Fibroblast of upper back skin (primary cell): ENCODE measurements at places on chromosomes 4 and X.

- DNase-seq: no peak
Measured at GRCh38 chr4:75708218-75708691, 16.1 kb upstream of the USO1 start.

DNA sequence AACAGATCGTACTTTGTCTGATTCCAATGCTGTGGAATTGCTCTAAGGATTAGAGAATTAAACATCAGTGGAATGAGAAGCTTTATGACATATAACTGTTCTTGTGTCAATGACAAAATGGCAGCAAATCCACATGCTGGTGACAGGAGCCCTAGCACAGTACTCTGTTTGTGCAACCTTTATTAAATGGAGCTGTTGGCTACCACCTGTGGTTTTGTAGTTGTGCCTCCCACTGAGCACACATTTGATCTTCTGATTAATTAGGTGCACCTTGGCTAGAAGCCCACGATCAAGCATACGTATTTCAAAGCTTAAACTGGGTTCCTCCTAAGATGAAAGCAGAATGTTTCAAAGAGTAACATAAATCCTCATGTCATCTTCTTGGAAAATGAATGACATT, 394.0 kb upstream of the IGFBP7 start:
- DNase-seq: no peak

GRCh38 chr4:144208074-144208473, 67.6 kb upstream of the GYPA start:
- DNase-seq: no peak

DNA sequence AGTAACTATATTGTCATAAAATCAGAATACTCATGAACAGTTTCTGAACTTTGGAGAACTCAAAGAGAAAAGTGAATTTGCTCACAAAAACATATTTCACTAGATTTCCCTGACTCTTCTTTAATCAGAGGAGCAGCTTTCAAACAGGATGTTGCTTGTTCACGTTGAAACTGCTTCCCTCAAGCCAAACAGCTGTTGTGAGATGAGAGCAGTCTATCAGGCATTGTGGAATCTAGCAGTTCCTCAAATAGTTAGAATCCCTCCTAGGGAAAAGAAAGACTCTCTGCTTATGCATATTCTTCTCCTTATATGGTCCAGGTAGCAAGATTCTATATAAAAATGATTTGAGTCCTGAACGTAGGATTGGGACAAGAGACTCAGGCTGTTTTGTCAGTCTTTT, 1012.1 kb downstream of the FAM133A start:
- DNase-seq: no peak

DNA sequence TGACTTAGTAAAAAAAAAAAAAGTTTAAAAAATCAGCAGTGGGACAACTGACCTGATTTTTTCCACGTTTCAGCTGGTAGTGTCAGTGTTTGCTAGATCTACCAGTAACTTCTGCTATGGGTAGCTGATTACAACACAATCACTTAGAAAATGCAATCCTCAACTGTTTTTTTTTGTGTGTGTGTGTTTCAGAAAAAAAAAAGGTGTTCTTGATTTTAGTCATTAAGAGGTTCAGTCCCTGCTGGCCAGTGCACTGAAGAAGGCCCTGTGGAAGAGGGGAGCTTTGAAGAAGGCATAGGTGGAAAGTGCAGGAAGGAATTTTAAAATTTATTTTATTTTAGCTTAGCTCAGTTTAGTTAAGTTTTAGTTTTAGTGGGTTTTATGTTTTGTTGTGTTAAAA, 46.9 kb downstream of the SH2D1A start:
- no peak for DNase-seq

GRCh38 chr4:142817442-142817841, 28.7 kb downstream of the INPP4B start:
- DNase-seq: peak; percentile 94

GRCh38 chr4:104693601-104694201, 199.0 kb upstream of the CXXC4 start:
- DNase-seq: no peak

- peak; percentile 88 for DNase-seq
Measured at GRCh38 chr4:152983774-152984411, 47.8 kb downstream of the FHDC1 start.

DNA sequence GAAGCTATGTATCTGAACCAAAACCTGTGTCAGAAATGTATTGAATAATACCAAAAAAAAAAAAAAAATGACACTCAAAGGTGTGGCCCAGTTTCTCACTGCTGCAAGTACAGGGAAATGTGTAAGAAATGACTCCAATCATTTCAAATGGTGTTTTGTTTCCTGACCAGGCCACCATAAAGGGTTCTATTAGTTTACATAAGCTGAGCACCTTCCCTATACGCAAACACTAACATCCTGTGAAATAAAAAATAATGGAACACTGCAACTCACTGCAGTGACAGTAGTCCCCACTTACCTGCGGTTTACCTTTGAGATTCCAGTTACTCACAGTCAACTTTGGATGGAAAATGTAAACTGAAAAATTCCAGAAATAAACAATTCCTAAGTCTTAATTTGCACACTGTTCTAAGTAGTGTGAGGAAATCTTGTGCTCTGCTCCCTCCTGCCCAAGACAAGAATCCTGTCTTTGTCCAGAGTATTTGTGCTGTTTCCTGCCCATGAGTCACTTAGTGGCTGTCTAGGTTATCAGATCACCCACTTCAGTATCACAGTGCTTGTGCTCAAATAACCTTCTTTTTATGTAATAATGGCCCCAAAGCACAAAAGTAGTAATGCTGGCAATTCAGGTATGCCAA, 265.3 kb downstream of the RCHY1 start:
- no peak for DNase-seq

- no peak for DNase-seq
Measured at GRCh38 chrX:10048076-10048475, 80.9 kb downstream of the CLDN34 start.

DNA sequence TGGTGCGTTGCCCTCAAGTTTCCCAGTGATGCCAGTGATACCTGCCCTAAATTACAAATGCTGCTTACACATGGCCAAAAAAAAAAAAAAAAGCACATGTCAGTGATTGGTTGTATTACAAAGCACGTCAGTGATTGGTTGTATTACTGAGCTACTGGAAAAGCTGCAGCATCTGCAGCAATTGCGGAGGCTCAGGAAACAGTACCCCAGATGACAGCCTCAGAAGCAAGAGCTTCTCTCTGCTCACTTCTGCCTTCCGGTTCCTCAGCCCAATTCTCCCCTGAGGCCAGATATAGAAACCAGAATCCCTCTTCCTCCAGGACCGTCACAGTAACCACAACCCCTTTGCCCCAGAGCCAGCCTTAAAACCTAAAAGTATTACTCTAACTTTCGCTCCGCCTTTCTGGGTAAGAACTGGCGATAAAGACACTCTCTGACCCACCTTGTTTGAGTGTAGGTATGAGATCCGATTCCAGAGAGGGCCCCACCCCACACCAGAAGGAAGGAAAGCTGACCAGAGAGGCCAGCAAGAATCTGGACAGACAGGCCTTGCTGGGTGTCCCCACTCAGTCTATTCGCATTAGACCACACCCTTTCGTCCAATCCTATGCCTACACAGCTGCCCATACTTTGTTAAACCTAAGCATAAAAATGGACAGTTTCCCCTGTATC, 85.0 kb upstream of the SORBS2 start:
- DNase-seq: no peak

DNA sequence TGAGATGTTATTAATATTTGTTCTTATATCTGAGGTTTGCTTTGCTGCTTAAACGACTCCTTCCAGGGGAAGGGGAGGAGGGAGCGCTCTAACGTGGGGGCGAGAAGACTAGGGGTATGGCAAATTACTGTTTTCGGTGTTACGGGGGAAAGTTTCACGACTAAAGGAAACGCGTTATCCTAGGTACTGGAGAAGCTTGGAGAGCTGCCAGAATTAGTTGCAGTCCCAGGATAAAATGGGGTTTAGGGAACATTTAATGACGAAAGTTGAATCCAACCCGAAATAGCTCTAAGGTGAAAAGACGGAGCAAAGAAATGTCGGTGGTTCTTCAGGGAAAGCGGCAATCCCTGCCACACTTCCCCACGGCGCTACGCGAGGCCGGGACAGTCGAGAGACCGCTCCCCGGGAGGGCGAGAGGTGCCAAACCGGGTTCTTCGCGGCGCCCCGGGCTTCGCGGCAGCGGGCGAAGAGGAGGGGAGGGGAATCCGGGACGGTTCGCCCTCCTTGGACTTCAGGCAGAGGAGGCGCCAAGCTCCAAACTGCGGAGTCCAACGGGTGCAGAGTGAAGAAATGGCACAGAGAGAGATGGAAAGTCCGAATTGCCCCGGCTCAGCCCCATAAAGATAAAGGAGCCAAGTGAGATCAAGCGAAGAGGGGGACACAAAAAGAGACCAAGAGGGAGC, 724 bp downstream of the THOC2 start:
- DNase-seq: no peak

GRCh38 chrX:111035256-111035655, 60.7 kb upstream of the PAK3 start:
- DNase-seq: no peak

- no peak for DNase-seq
Measured at GRCh38 chrX:53227224-53227765, 2.3 kb upstream of the KDM5C start.

DNA sequence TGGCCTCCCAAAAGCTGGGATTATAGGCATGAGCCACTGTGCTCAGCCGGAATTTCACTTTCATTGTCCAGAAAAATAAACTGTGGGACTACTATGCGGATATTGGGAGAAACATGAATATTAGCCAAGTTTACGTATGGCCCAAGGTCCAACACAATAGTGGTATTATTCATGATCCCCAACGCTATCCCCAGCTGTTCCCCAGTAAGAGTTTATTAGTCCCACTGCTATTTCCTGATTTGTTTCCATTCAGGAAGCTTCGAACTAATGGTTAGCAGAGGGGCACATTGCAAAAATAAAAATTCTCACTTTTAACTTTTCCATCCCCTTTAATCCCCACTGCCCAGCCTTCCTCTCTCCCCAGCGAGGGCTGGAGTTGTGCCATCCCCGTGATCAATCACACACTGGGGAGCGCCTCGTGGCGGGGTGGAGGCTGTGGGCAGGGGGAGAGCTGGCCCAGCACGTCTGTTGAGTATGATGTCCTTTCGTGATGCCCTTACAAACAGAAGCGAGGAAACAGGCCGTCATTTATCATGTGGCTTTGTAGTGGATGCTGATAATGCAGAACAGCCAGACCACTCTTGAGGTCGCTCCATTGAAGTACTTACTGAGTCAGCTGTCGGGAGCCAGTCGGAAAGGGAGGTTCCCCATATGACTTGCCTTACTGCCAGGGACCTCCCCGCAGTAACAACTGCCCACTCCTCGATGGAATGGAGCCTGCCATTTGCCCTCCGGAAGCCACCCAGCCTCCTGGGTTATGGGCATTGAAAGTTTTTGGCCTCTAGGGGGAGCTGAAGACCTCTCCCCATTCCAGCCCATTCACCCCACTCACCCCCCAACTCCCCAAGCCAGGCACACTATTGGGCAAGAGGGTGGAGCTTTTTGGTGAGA, 117.0 kb downstream of the KDR start:
- DNase-seq: no peak

DNA sequence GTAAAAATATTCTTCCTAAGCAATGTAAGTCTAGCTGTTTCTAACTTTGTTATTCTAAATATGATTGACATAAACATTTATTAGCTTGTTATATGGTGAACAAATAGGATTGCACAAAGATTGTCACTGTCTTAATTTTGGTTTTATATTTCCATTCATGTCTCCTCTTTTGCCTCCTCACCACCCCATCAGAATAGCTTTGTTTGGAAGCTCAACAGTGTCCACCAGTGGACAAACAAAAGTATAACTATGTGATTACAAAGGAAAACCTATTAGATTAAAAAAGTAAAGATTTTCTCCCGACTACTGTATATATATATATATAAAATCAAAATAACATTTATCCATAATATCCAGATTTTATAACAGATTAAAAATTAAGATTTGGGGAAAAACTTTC, 468.2 kb downstream of the ZIC3 start:
- DNase-seq: no peak

DNA sequence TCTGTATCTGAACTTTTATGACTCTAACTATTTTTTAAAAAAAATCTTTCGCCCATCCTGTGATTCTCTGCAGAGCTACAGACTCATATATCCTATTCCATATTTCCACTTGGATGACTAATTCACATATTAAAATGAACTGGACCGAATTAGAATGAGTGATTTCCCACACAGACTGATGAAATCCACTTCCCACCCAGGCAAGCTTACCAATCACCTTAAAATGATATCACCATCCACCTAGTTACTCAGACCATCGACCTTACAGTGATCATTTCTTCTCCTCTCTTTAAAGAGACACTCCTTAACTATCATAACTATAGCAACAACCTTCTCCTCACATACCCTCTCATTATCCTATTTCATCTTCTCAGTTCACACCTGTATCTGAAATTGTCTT, 34.1 kb upstream of the GUCY1B1 start:
- peak; percentile 63 for DNase-seq

DNA sequence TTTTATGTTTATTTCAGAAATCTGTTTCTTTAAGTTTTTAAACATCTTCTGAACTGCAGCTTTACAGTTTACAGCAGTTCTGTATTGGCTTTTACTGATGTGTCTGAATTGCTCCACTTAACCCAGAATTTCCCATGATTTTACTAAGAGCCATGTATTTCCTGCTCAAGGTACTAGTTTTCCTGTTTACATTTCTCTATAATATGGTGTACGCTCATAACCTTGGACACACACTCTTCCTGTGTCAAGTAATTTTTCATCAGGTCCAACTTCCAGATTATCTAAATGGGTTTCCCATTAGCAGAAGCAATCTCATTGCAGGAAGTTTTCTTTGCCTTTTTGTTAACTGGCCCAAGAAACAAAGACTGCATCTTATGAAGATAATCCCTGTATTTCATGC, 12.3 kb downstream of the ELF2 start:
- DNase-seq: no peak

- no peak for DNase-seq
Measured at GRCh38 chr4:44931720-44932119, 205.4 kb upstream of the GNPDA2 start.

GRCh38 chr4:68909385-68909784, 42.2 kb downstream of the UGT2A3 start:
- DNase-seq: no peak

GRCh38 chr4:71648448-71648847, 135.4 kb downstream of the GC start:
- DNase-seq: no peak

- peak; percentile 50 for DNase-seq
Measured at GRCh38 chrX:149286940-149287349, 218.2 kb downstream of the IDS start.

DNA sequence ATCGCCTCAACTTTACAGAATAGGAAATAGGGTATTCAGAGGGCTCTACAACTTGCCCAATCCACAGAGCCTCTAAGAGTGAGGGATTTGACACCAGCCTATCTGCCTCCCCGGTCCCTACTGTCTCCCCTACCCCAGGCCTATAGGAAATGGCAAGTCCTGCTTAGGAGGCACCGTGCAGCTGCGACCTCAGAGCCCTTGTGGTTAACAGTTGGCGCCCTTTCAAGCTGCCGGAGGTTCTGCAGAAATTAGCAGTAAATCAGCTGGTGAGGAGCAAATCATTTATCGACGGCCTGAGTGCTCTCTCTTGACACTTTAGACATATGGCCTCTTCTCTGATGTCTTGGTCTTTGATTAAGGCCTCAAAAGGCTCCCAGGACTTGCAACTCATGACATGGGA, 96.9 kb downstream of the CLNK start:
- DNase-seq: no peak

GRCh38 chr4:86508436-86508835, 85.7 kb upstream of the PTPN13 start:
- peak; percentile 88 for DNase-seq

- DNase-seq: no peak
Measured at GRCh38 chr4:7356667-7357310, 77.9 kb downstream of the PSAPL1 start.

GRCh38 chrX:12443534-12444098, 305.3 kb downstream of the FRMPD4 start:
- DNase-seq: no peak

- no peak for DNase-seq
Measured at GRCh38 chrX:81229901-81230300, 28.0 kb downstream of the SH3BGRL start.
